NCI-H2081 (cell line): ENCODE measurements at places on chromosomes 6 and 20.

- DNase-seq = no peak
These were observed 101.0 kb upstream of the MTHFD1L start for GRCh38 chr6:150764334-150765066.

DNA sequence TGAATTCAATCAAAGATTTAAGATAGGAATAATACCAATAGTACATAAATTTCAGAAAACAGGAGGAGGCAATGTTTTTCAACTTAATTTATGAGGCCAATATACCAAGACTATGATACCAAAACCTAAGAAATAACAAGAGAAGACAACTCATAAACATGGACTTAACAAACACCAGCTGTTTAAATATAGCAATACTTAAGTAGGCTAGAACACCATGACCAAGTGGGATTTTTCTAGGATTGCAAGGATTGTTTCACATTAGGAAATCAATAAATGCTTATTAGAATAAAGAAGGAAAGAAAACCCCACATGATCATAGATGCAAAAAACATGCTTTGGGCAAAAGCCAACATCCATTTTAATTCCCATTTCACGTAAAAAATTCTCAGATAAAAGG is 355.1 kb downstream of the EPM2A start:
- no peak for DNase-seq

DNA sequence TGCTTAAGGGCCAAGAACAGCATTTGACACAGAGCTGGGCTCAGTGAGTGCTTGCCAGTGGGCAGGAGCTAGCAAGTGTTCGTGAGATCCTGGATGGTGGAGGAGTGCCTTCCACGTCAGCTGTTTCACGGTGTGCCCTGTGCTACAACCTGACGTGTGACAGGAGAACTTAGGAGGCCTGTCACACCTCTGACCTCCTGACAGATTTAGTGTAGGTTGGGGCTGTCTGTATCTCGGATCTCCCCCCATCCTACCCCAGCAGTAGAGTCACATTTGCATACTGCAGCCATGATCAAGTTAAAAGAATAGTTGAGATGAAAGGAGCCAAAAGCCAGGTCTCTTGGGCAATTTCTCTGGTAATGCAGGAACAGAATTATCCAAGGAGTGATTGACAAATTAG is 200.8 kb upstream of the CHD6 start:
- no peak for DNase-seq

DNA sequence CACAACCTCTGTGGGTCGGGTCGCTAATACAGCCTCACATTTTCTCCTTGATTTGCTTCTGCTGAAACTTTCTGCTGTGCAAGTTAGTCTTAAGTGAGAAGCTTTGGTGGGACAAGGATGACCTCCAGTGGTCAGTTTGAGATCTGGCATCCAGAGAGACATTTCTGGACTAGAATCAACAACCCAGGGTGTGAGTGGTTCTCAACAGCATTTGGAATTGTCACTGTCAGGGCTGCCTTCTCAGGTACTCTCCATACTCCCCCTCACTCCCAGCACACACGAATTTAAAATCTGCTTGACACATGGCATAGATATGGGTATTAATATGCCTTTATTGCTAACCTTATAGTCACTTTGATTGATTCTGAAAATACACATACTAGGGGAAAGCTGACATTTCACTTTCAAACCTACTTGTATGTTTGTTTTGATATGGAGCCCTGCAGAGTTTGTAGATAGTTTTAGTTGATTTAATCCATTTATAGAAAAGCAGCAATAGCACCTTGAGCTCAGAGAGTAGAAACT is 13.2 kb downstream of the OTOR start:
- peak; percentile 67 for DNase-seq

GRCh38 chr20:39040116-39040515 is 78.0 kb downstream of the DHX35 start:
- DNase-seq = no peak

- DNase-seq = peak; percentile 54
These were observed 507 bp upstream of the RIPPLY2 start for GRCh38 chr6:83852528-83853177.

DNA sequence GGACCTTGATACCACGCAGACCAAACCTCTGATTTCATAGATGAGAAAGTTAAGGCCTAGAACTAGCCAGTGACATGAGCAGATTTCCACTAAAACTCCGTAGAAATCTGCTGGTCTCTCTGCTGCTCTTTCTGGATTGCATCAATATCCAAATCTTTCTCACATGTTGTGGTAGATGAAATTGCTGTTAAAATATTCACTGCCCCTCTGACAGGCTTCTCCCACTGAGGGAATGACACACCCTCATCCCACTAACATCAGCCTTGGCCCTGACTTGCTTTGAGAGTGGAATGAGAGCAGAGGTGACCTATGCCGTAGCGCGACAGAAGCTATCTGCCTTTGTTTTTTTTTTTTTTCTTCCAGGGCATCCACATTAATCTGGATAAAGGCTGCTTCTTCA is 20.4 kb upstream of the EXOC2 start:
- DNase-seq = no peak

- no peak for DNase-seq
These were observed 110.6 kb downstream of the SYNDIG1 start for GRCh38 chr20:24580006-24580405.
